ENCODE measurements at places on chromosomes 2 and 18. TPM values are rescaled to one million over a fixed set of nuclear protein-coding genes. Genes with fewer than 3 reads are reported as not detected.

SIGLEC15 gene
- total RNA-seq: not detected

CYP26B1 gene
- total RNA-seq: 1.7 TPM

GCKR gene
- total RNA-seq: 0.65 TPM

SLC5A7 gene
- total RNA-seq: not detected

SLC9A4 gene
- 1.4 TPM for total RNA-seq

LRRC30 gene
- not detected for total RNA-seq

DSC2 gene
- total RNA-seq: 22.7 TPM

CCDC74B gene
- total RNA-seq: 1.6 TPM

- DNase-seq: no peak
Measured at GRCh38 chr2:201520201-201520600, 68.7 kb downstream of the STRADB start.

DNA sequence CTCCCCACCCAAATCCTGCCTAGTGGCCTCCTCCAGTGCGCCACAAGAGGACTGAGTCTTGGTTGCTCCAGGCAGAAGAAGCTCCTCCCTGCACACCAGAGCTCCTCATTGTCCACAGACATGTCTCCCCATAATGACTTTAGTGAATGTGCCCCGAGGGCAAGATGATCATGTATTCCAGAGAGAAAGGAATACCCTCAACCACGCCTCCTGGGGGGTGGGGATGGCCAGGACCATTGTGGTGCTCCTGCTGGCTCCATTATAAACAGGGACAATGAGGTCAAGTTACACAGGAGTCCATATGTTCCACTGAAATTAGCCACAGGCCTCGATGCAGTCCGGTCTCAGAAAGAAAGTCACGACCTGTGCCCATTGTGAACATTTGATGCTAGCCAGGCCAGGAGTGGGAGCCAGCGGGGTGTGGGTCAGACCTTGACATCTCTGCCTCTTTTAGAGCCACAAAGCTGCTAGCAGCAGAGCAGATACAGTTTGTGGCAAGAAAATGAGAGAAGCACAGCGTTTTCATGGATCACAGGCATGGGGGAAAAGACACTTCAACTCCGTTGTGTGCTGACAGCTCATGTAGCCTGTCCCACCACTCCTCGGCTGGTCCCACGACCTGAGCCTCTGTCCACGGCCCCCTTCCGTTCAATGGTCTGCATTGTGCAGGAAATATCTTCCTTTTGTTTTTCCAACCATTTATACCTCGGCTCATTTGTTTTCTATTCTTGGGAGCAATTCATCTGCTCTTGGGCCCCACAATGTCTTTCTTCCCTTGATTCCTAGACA, 70.7 kb upstream of the FZD7 start:
- no peak for DNase-seq

DNA sequence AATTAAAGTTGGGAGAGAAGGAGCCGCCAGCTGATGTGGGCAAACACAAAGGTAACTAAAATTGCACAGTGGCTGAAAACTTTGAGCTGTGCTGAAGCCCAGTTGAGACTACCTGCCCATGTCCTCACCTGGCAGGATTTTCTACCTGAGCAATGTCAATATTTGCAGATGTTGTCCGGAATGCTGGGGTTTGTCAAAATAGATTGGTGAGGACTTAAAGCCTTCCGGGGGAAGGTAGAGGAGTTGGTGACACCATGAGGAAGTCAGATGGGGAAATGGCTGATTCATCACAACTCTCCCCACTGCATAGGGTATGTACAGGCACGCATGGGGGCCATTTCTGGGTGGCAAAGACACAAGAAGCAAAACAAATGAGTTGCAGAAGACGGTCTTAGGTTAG, 114.9 kb downstream of the ALK start:
- peak; percentile 50 for DNase-seq

DNA sequence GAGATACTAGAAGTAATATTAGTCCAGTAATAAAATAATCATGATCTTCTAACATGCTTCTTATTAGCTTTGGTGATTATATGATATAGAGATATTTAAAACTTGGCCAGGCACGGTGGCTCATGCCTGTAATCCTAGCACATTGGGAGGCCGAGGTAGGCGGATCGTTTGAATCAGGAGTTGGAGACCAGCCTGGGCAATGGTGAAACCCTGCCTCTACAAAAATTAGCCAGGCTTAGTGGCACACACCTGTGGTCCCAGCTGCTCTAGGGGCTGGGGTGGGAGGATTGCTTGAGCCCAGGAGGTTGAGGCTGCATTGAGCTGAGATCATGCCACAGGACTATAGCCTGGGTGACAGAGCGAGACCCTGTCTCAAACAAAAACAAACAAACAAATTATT, 87.0 kb downstream of the WDR7 start:
- no peak for DNase-seq

DNA sequence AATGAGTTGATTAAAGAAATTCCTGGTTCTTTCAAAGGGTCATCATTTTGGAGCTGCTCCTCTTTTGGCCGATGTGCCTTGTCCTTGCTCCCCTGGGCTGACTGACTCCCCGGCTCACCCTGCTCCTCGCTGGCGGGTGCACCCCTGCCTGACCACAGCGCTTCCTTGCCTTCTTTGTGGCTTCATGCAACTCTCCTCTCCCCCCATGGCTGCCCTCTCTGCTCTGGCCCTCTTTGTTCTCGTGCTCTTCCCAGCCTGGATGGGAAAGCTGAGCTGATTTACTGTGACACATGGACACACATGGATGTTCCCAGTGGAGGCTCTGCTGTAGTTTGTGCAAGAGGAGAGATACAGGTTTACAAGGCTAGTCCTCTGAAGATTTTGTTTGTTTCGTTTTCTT, 234.6 kb downstream of the HAUS1 start:
- no peak for DNase-seq

GRCh38 chr18:54229421-54230059, 5.1 kb upstream of the MBD2 start:
- DNase-seq: no peak

GRCh38 chr2:81084101-81084500, 779.5 kb upstream of the LRRTM1 start:
- DNase-seq: no peak

- no peak for DNase-seq
Measured at GRCh38 chr2:233048569-233049193, 11.5 kb upstream of the INPP5D start.

GRCh38 chr2:178819147-178819875, 12.1 kb upstream of the TTN start:
- DNase-seq: no peak

DNA sequence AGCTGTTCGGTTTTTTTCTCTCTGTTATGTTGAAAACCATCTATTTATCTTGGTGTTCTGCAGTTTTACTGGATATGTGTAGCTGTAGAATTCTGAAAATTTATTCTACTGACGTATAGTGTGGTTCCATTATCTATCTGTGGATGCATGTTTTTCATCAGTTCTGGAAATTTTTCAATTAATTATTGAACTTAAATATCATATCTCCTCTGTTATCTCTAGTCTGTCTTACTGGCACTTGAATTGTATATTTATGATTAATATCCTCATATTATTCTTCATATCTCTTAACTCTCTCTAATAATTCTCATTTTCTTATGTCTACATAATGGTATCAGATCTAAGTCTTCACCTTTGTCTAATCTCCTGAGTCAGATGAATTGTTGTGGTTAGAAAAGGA, 501.7 kb downstream of the STK39 start:
- DNase-seq: no peak

- no peak for DNase-seq
Measured at GRCh38 chr2:105134081-105134480, 96.2 kb downstream of the MRPS9 start.

GRCh38 chr18:31424383-31424988, 23.1 kb upstream of the DSG3 start:
- DNase-seq: peak; percentile 21

GRCh38 chr2:230601510-230601909, 111.1 kb upstream of the CAB39 start:
- DNase-seq: no peak
